Activated T-helper 1 cell treated with anti-CD3 and anti-CD28 coated beads, Interleukin-2, amount 50 U/mL, for 16 hours (primary cell): ENCODE measurements at places on chromosomes 4 and X.

DNA sequence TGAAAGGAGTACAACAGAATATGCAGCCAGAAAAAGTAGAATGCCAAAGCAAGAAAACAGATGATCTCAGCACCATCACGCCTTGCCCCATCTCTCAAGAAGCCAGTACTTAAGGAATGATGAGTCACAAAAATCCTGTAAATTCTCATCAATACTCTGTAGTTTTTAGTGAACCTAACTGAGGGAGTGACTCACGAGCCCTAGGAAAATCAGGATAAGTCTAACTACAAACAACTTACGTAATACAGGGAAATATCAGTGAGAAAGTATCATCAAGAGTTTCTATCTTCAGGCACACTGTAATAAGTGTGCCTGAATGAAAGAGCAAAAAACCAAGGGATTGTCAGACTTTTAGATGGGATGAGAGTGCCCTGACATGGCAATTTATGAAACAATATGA, 644.4 kb downstream of the STPG2 start:
- no peak for DNase-seq

DNA sequence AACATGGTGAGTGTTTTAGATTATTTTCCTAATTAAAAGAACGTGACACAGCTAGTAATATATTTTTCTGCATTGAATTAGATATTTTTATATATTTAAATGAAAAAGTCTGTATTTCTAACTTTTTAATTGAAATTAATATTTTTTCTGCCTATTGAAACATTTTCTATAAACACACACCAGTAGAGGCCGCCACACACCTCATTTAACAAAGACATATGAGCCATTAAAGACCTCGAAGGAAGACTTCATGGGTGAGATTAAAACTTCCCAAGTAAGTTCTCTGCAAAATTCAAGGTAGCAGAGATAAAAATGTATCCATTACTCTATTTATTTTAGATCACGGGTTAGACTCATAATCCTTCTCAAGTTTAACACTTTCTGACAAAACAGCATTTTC, 8.3 kb downstream of the SLITRK2 start:
- DNase-seq = no peak

- DNase-seq = no peak
Observed at GRCh38 chr4:86948276-86948675, 13.5 kb downstream of the AFF1 start.

DNA sequence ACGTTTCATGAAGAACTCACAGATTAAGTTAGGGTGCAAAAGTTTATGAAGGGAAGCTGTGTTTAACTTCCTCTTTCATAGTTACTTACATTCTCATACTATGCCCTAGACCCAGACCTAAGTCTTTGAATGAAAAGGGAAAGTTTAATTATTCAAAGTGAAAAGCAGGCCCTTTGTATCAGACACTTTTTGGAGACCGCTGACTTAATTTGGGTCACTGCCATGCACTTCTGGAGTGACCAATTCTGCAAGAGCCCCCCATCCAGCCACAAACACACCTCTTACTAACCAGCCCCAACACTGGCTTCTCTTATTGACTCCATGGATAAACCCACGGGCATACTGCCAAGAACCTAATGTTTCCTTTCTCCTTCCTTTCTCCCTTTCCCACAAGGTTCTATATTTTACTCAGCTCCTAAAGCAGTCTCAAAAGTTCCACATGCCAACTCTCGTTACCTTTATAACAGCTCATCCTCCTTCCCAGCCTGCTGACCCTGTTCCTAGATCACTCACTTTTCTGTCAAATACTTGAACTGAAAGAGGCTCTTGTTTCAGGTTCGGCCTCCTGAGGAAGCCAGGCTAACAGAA, 34.5 kb downstream of the ABCE1 start:
- no peak for DNase-seq

- DNase-seq = no peak
Observed at GRCh38 chr4:155530290-155530689, 136.4 kb upstream of the GUCY1A1 start.

DNA sequence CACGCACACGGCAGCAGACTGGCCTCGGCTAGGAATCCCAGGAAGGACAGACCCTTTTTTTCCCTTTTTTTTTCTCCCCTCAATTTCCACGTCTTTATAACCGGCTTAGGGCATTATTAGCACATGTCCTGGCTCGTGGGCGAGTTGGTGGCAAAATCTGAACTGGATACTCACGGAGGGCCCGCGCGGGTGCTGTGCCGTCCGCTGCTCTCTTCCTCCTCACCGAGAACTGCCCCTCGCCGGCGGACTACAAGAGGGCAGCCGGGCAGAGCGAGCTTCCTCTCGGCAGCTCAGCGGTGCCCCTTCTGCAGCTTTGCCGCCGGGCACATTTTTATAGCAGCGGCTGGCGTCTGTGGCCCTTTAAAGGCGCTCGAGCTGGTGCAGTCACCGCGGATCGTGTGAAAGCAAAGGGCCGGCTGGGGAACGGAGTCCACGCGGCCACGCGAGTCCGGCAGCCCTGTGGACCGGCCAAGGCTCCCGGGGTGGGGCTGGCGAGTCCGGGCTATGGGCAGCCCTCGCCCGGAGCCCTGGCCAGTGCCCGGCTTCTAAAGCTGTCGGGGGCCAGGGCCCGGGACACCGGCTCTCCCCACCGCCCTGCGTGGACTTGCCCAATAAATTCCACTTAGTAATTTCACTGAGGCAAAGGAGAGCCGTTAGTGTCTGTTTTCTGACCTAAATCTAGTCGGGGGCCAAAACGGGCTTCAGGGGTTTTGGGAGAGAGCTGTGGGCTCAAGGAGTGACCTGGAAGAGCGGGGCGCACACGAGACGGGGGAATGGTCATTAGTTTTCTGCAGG, 1.3 kb upstream of the CITED1 start:
- DNase-seq = no peak

GRCh38 chrX:40094041-40094899, 3.5 kb downstream of the BCOR start:
- DNase-seq = no peak

- DNase-seq = no peak
Observed at GRCh38 chr4:159358226-159358625, 255.3 kb downstream of the RAPGEF2 start.

GRCh38 chr4:165118256-165118909, 5.7 kb upstream of the TMEM192 start:
- no peak for DNase-seq

DNA sequence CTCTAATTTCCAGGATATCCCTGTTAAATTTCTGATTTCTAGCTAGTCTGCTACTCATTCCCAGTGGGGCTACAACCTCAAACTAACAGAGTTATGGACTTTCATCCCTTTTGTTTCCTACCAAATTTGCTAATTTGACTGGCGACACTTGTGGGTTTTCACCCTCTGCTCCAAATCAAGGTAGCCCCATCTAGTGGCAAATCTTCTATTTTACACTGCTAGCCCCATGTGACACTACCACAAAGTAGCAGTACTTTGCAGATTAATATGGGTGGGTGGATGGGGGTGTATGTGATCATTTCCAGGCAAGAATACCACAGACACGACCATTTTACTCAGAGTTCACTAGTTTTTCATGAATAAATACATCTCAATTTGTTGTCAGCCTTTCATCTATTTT, 150.3 kb downstream of the MSL3 start:
- DNase-seq = no peak

- DNase-seq = no peak
Observed at GRCh38 chr4:126679303-126679702, 953.5 kb upstream of the INTU start.

- no peak for DNase-seq
Observed at GRCh38 chr4:71343670-71344466, 5.0 kb downstream of the SLC4A4 start.

GRCh38 chr4:128675083-128675482, 134.4 kb upstream of the JADE1 start:
- no peak for DNase-seq

DNA sequence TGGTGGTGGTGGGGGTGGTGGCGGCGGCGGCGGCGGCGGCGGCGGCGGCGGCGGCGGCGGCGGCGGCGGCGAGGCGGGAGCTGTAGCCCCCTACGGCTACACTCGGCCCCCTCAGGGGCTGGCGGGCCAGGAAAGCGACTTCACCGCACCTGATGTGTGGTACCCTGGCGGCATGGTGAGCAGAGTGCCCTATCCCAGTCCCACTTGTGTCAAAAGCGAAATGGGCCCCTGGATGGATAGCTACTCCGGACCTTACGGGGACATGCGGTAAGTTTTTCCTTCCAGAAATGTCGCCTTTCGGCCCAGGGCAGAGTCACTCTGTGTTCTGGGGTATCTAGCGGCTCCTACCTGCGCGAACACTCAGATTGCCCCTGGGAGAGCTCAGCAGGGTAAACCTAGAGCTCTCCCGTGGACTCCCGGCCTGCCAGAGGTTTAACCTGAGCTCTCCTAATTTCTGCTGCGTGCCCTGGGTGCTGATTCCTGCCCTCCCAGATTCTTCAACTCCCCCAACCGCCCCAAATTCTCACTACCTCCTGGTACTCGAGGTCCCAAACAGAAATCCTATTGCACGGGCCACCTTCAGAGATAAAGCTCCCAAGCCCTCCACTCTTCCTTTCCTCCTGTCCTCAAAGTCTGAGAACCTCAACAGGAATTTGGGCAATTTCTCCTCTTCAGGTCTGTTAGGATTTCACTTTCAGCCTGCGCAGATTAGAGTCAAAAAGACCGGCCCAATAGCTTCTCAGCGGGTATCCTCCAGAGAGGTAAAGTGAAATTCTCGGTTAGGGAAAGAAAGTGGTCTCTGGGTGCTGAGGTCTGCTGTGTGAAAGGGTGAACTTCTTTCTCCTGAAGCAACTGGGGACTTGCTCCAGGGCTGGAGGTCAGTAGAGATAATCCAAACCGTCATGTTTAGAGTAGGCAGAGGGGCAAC, 2.9 kb downstream of the AR start:
- DNase-seq = no peak

DNA sequence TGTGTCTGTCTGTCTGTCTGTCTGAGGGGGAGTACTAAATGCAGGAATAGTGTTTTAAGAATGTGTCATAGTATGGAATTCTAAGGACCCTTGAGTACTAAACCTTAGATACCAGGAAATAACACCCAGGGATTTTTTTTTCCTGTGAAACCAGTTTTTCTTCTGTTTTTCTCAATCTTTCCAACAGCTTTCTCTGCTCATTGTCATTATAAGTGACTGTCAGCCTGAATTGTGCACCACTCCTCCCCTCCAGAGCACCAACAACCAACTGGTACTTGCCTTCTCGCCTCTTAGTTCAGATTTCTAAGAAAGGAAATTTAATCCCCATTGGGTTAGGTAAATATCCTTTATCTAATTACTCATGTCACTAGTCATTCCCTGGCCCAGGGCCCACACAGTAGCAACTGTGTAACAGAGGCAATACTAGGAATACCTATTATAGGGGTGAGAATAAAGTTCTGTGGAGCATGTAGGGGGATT, 320.6 kb downstream of the ADGRL3 start:
- DNase-seq = no peak

DNA sequence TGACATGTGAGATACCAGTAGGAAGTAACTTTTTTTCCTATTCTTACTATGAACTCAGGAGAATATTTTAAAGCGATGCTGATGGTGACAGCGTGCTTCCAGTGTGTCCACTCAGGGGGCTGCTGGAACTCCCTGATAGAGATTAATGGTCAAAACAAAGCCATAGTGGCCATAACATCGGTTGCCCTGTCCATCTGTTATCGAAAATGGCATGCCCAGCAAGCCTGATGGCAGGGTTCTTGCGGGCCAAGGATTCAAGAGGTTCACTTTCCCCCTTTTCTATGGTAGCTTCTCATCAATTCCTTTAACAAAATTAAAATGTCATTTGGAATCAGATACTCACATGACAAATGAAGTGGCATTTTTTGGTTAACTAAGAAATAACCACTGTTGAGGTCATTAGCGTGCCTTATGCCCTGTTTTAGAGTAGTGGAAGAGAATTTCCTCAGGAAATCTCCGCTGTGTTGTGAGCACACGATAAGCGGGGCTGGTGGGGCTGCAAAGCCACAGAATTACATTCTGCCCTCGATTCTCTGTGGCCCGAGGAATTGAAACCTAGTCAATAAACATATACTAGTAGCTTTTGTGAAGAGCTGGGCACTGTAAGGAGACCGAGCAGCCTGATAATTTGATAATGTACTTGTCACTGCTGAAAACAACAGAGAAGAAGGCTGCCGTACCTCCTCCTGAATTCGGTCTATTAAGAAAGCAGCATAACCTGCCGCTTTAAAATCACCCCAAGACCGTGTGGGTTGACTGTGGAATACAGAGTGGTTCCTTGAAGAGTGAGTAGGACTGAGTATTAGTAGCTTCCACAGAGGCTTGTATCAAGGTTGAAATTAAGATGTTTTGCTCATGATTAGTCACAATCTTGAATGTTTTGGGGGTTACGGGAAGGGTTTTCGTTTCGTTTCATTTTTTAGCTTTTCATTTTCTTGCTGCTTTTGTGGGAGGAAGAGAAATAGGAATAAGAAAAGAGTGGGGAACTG, 46.7 kb downstream of the PTCHD1 start:
- DNase-seq = no peak

DNA sequence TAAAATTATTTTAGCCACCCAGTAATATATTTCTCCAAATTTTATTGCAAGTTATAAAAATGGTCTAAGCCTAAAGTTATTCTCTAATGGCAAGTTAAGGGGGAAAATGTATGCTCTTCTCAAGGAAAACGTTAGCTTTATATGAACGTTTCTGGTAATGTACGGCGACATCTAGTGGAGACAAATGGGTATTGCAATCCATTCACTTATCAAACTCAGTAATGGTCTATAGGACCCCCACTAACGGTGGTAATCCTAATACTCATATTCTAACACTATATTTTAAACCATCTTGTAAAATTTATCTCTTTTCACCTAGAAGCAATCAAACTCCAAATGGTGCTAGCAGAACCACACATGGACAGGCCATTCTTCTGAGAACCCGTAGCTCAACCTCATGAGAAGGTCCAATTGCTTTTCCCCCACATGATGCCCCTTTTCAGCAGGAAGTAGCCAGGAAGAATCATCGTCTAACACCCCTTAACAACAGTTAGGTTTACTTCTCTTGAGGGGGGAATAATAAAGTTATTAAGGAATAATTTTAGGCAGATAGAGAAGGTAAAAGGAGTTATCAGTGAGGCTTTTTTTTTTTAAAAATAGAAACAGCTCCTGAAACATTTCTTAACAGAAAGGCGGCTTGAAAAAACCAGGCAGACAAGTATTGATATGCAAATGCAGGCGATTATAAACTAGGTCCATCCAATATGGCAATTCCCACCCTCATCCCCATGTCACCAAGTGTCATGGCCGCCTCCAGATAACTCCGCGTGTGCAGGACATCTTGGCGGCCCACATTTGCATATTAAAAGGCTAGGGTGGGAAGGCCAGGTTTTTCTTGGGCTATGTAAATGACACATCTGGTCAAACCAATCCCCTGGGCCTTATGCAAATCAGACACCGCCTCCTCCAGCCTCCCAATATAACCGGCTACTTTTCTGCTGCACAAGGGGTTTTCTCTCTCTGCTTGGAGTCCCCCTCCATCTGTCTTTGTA, 35.0 kb downstream of the NUDT11 start:
- DNase-seq = no peak

GRCh38 chr4:168887809-168888208, 122.2 kb downstream of the CBR4 start:
- DNase-seq = no peak

GRCh38 chr4:153067376-153067775, 131.3 kb downstream of the FHDC1 start:
- DNase-seq = no peak
